Bronchial epithelial cell (primary cell): ENCODE measurements at places on chromosomes 3 and 15. TPM values are rescaled to one million over a fixed set of nuclear protein-coding genes. Genes with fewer than 3 reads are reported as not detected.

GOLGA8Q gene
- total RNA-seq: 0.79 and 2.2 TPM in 2 replicates

CNTN6 gene
- total RNA-seq: not detected in 2 replicates

CYP8B1 gene
- total RNA-seq: not detected in 2 replicates

TUSC7 gene
- total RNA-seq: not detected in 2 replicates

ARGFX gene
- total RNA-seq: not detected in 2 replicates

PLSCR4 gene
- under 0.01 and 0.26 TPM in 2 replicates for total RNA-seq

B3GALNT1 gene
- total RNA-seq: 7.2 and 7.4 TPM in 2 replicates

CCDC66 gene
- total RNA-seq: 13.7 and 22.3 TPM in 2 replicates

DISP2 gene
- total RNA-seq: under 0.01 TPM in 1 of 2 replicates, not detected in the other

CPA3 gene
- not detected in 2 replicates for total RNA-seq

SLC28A1 gene
- total RNA-seq: not detected in 2 replicates

COL7A1 gene
- 147 and 173 TPM in 2 replicates for total RNA-seq

MCTP2 gene
- total RNA-seq: 15.9 and 20.0 TPM in 2 replicates

RLBP1 gene
- not detected in 2 replicates for total RNA-seq

KNG1 gene
- not detected in 2 replicates for total RNA-seq

CYP1A1 gene
- total RNA-seq: 0.26 TPM in 2 replicates

THRB gene
- 7.6 and 9.0 TPM in 2 replicates for total RNA-seq

NIPA2 gene
- 54.2 and 76.1 TPM in 2 replicates for total RNA-seq

CDC25A gene
- 1.5 and 2.4 TPM in 2 replicates for total RNA-seq

LMAN1L gene
- under 0.01 TPM in 1 of 2 replicates, not detected in the other for total RNA-seq

CEP63 gene
- total RNA-seq: 10.3 and 22.4 TPM in 2 replicates

ITPKA gene
- total RNA-seq: 0.79 and 3.1 TPM in 2 replicates

LDHAL6B gene
- total RNA-seq: not detected in 2 replicates

UPK1B gene
- total RNA-seq: 25.0 and 55.2 TPM in 2 replicates

FGD5 gene
- not detected in 2 replicates for total RNA-seq

SPRED1 gene
- total RNA-seq: 15.6 and 16.3 TPM in 2 replicates

THAP10 gene
- 0.79 and 1.3 TPM in 2 replicates for total RNA-seq

STRIT1 gene
- not detected in 2 replicates for total RNA-seq

ALDH1A2 gene
- 0.79 and 1.9 TPM in 2 replicates for total RNA-seq

SLC12A8 gene
- 10.9 and 19.2 TPM in 2 replicates for total RNA-seq

IL17RB gene
- total RNA-seq: not detected in 2 replicates

NGRN gene
- total RNA-seq: 99.1 and 114 TPM in 2 replicates

CCDC80 gene
- 7.0 and 8.2 TPM in 2 replicates for total RNA-seq
